ENCODE measurements at places on chromosomes 11 and 22.
A peak's percentile ranks its signal among the peaks of the same experiment; 100 is the strongest.

GRCh38 chr11:47373876-47374719 is 4.2 kb downstream of the SPI1 start:
- peak; percentile 64 for DNase-seq

DNA sequence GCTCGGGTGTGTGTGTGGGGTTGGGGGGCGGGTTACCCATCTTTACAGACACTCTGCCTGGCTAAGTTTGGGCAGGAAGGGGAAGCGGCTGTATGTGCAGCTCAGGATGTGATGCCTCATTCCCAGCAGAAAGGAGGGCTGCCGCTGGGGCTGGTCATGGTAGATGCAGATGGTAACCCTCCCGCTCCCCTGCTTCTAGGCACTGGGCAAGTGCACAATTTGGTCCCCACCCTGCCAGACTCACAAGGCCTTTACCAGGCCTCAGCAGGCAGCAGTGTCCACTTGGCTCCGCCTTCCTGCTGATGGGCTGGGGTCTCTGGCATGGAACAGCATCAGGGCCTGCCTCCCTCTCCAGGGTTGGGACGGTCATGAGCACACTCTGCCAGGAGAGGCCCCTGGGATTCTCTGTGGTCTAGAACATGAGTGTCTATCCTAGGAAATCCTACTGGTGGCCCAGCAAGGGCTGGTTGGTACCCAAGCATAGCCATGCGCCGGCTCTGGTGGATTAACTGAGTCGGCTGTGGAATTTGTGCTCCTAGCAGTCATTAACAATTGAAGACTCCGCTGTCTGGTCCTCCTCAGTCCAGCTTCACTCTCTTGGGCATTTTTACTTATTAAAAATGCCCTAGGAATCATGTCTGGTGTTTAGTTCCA is 4.2 kb downstream of the LMO1 start:
- no peak for DNase-seq

DNA sequence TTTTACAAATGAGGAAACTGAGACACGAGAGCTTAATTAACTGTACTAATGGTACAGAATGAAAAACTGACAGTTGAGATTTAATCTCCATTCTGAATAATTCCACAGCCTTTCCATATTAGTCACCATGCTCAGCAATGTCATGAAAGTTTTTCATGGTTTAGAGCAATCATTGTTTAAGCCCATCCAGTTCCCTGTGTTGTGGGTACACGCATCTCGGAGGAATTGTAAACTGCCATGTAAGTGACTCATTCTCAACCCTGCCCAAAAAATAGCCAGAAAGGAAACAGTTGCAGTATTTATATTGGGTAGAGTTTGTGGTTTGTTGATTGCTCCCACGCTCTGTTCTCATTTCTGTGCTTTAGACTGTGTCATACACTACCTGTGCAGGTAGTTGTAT is 1790.8 kb downstream of the LRRC4C start:
- DNase-seq: no peak

GRCh38 chr11:129694966-129695365 is 120.7 kb upstream of the TMEM45B start:
- DNase-seq: no peak

GRCh38 chr11:85941380-85941973 is 86.3 kb downstream of the CCDC83 start:
- peak; percentile 63 for DNase-seq

GRCh38 chr11:90705661-90706060 is 482.8 kb upstream of the CHORDC1 start:
- DNase-seq: no peak

GRCh38 chr11:115159207-115159606 is 345.0 kb downstream of the CADM1 start:
- no peak for DNase-seq

DNA sequence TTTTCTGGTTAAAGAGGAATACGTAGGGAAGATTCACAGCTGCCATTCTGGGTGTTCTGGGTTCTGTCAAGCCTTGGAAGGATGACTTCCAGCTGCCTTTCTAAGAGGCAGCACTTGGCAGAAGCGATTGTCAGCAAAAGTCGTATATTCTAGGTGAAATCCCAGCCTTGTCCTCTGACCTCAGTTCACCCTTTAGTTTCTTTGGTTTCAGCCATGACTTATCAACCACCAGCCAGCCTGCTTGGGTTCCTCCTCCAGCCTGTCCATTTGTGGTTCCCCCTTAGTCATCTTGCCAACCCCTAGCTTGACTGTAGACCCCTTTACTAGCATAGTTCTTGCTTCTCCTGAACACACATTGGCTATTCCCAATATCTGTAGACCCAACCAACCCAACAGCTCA is 102.3 kb upstream of the CD44 start:
- DNase-seq: no peak

DNA sequence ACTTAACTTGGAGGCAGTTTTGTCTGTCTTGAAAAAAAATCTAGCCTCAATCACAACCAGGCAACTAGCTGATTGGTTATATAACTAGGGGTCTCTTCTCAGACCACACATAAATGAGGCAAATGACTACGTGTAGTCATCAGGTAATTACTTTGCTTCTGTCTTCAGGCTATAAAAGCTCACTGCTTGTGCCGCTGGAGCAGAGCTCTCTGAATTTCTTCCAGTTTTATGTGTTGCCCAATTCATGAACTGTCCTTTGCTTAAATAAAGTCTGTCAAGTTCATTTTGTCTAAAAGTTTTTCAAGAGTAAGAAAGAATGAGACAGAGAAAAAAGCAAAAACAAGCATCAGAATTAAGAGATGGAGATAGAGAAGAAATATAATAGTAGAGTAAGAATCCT is 93.4 kb downstream of the MUC15 start:
- no peak for DNase-seq

- peak; percentile 12 for DNase-seq
Observed at GRCh38 chr22:34111210-34111824, 191.0 kb upstream of the LARGE1 start.

DNA sequence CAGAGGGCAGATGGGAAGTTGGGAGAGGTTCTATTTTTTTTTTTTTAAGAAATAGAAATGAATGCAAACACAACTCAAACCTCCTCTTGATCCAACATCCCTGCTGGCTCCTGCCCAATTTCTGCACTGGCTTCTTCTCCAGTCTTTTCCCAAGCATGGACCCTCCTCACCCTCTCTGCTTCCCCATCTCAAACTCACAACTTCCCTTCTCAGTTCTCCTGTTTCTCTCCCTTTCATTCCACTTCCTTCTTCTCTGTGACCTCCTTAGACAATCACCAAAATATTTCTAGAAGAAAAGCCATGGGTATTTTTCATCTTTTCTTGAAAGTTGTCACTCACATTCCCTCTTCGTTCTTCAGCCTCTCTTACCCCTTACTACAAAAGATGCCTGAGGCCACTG is 85.2 kb upstream of the VPREB1 start:
- DNase-seq: no peak

- no peak for DNase-seq
Observed at GRCh38 chr11:71539017-71539416, 1.2 kb downstream of the KRTAP5-8 start.

DNA sequence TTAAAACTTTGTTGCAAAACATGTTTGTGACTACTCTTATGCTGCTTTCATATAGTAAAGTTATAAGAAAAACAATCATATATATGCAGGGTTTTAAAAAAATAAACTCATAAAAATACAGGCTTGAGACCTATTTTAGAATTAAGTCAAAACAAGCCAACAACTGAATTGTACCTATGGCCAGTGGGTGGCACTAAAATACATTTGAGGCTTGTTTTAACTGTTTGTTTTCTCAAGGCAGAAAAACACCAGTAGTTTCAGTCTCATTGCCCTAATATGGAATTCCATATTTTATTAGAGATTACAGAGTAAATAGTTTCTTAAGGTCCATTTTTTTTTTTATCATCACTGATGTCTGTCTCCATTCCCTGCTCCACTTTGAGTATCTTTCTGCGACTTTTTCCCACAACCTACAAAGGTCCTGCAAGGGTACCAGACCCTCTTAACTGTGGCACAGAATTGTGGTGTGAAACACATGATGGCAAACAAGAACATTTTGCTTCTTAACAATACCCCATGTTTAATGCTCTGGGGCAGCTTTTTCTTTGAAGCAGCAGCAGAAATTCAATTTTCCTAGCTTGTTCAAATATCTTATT is 8.5 kb upstream of the CCDC89 start:
- DNase-seq: peak; percentile 63

All from fibroblast of skin of right biceps (primary cell).